ENCODE measurements at places on chromosomes 2 and 18. TPM values are rescaled to one million over a fixed set of nuclear protein-coding genes. Genes with fewer than 3 reads are reported as not detected.

The UGT1A9 gene
- not detected for total RNA-seq

The DSC1 gene
- total RNA-seq: not detected

The ITPRIPL1 gene
- 2.7 TPM for total RNA-seq

The CENPO gene
- total RNA-seq: 13.4 TPM

The MYO5B gene
- 0.49 TPM for total RNA-seq

The NT5DC4 gene
- 2.1 TPM for total RNA-seq

The NGEF gene
- total RNA-seq: not detected

The EPAS1 gene
- 0.47 TPM for total RNA-seq

The SPR gene
- total RNA-seq: 0.29 TPM

The CHST9 gene
- not detected for total RNA-seq

The EN1 gene
- not detected for total RNA-seq

The ALLC gene
- total RNA-seq: not detected

The AMER3 gene
- total RNA-seq: not detected

The CRYBA2 gene
- not detected for total RNA-seq

The IDH1 gene
- 36.9 TPM for total RNA-seq

The EGR4 gene
- not detected for total RNA-seq

The PRKAG3 gene
- total RNA-seq: not detected

All from activated B cell treated with CpG ODN at 0.5 μM for 24 hours (primary cell).